SW480 (cell line): ENCODE measurements at places on chromosomes 1 and 21.

GRCh38 chr1:69827732-69828131, 260.0 kb downstream of the LRRC7 start:
- DNase-seq = no peak

DNA sequence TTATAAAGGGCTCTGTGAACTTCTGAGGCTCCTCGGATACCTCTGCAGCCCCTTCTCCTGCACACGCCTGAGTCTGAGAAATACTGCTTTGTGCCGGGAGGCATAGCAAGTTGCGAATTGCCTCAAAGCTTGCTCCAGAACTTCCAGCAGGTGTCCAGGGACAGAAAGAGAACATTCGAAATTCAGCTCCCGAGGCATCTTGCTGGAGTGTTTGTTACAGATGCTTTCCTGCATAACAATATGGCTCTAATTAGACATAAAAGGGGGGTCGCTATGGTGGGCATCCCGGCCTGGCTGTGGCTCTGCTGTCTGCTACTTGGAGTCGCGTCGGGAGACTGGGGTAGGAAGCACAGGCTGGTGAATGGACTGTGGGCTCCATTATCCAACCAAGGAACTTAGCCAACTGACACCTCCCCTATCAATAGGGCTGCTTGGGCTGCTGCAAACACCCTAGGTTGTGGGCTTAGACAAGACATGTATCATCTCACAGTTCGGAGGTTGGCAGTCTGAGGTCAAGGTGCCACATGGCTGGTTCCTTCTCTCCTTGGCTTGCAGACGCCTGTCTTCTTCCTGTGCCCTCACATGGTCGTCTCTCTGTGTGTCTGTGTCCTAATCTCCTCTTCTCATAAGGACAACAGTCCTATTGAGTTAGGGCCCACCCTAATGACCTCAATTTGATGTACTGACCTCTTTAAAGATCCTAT, 607.0 kb downstream of the NPHP4 start:
- DNase-seq = no peak

GRCh38 chr1:204390751-204391466, 20.7 kb downstream of the PPP1R15B start:
- no peak for DNase-seq

DNA sequence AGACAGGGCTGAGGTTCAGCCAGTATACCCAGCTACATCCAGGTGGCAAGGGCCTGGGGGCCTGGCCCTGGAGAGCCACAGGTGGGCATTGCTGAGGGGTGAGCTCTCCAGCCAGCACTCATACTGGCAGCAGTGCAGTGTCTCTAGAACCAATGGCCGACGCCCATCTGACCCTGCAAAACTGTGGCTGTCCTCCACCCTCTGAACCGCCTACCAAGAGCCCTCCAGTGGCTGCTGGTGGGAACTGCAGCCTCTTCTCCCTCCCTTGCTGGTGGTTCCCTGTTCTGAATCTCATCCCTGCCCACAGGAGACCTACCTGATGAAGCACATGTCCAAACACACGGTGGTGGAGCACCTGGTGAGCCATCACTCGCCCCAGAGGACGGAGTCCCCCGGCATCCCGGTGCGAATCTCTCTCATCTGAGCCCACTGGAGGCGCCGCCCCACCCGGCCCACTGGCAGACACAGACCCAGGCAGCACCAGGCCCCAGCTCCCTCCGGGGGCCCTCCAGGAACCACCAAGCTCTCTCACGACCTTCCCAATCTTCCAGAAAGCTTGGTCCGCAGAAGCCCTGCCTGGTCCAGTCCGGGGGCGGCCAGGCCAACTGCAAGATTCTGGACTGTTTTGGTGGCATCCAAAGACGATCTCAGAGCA, 22.1 kb downstream of the A3GALT2 start:
- DNase-seq = peak; percentile 58

GRCh38 chr1:206900149-206900548, 2.9 kb downstream of the IL24 start:
- DNase-seq = no peak

DNA sequence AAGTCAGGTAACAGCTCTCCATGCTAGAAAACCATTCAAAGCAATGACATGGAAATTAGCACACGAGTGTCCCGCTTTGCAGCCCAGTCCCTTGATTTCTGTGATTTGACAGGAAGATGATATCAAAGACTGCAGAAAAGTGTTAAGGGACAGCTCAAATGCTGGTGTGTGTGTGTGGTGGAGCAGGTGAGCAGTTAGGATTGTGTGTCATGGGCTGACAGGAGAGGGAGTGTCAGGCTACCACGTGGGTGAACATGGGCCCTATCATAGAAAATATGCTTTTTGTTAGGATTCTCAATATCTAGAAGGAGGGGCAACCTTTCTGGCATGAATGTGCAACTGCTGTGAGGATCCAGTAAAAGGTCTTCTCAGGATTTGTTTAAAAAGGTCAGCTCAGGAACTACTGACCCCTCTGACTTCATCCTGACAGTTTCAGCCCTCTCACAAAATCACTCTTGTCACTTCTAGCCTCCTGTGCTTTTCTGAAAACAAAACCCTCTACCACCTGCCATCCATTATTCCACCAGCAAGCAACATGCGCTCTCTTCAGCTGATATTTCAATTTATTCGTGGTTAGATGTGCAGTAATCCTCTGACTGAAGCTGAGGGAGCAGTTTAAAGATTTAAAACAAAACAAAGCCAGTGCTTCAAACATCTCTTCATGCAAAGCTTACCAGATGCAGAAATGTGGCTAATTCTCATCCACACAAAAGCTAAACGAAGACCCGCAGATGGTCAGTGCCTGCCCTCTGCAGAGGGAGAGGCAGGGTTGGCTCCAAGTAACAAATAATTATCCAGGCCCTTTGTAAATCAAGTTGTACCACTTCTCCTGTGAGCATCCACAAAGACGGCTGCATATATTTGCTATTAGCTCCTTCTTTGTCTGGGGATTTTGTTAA, 397.9 kb downstream of the PTBP2 start:
- no peak for DNase-seq

GRCh38 chr1:90952906-90953305, 68.9 kb downstream of the ZNF644 start:
- no peak for DNase-seq

GRCh38 chr1:58422436-58422835, 124.1 kb downstream of the OMA1 start:
- peak; percentile 15 for DNase-seq

DNA sequence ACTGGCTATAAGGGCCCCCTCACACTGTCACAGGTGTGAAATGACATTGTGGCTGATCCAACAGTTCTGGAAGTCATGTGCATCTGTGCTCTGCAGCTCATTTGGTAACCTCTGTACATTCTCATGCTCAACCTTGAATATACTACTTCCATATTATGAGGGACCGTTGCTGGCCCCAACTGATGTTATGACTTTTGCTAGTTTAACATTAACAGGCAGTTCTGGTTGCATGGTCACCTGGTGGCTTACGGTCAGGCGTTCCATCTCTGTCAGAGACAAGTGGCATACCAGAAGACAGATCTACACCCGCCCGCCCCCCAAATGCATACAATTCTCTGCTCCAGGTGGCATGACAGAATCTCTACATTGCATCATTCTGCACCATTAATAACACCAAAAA, 6.0 kb upstream of the DIP2A start:
- DNase-seq = no peak

DNA sequence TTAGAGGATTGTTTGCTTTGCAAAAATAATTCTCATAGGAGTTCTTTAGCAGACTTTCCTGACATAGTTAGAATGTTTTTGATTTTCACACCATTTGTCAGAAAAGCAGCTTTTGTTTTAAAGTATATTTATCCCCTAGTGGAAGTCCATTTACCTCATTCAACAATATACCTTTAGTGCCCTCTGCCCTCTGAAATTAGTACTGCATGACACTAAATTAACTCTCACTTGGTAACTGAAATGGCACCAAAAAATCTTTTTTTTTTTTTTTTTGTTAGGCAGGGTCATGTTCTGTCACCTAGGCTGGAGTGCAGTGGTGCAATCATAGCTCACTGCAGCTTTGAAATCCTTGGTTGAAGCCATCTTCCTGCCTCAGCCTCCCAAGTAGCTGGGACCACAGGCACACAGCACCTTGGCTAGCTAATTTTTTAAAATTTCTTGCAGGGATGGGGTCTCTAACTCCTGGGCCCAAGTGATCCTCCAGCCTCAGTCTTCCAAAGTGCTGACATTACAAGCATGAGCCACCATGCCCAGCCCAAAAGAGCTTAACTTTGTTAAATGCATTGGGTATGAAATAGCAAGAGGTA, 13.6 kb downstream of the LRRC42 start:
- no peak for DNase-seq

GRCh38 chr1:29546496-29546895, 310.2 kb downstream of the PTPRU start:
- DNase-seq = no peak

DNA sequence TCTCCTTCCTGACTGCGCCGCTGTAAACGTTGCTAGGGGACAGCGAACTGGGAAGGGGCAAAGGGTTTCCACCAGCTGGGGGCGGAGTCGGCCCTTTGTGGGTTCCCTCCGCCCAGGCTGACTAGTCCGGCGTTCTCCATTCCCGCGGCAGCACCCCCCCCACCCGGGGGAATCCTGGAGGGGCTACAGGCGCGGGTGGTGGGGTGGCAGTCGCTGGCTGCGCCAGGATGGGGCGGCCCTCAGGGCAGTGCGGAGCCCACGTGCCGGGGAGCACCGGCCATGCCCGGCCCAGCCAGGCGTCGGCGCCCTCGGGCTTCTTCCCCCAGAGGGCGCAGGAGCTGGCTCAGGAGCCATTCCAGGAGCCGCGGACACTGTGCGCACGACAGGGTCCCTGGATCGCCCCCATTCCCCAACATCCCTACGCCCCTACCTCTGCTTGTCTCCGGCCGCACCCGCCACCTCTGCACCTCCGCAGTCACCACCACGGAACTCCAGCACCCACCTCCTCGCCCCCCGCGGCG, 476 bp downstream of the BATF3 start:
- peak; percentile 63 for DNase-seq

- no peak for DNase-seq
Measured at GRCh38 chr1:167911413-167911812, 2.5 kb downstream of the ADCY10 start.

DNA sequence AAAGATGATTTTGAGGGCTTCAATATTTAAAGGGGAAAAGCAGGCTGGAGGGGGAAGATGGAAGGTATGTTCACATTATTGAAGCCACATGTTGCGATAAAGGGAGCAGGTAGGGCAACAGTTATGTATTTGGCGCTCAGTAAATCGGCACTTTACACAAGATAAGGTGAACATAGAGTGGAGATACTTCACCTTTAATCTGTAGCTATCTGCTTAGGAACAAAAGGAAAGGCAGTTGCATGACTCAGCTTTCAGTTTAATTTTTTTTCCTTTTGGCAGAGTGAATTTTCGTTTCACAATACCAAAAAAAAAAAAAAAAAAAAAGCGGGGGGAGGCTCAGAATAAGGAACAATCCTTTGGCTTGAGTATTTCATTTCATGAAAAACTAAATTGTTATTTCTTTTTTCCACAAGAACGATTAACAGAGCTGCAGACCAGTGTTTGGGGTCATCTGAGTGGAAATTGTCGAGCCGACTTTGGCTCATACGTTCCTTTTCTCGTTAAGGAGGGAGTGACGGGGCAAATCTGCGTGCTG, 1.1 kb upstream of the COQ8A start:
- peak; percentile 32 for DNase-seq

DNA sequence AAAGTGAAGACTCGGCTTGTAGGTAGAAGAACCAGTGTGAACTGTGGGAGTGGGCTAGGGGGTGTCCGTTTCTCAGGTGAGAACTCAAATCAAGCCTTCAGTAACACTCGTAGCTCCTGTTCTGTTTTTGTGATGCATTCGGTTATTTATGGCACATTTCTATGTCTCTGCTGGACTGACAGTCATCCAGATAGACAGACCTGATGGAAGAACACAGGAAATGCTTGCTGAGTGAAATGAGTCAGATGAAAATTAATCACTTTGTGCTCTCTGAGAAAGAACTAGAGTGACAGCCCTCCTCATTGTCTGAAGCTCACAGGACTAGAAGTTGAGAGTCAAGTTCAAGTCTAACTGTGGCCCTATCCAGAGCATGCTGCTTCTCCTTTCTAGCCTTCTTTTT, 360.1 kb upstream of the PLXNA2 start:
- no peak for DNase-seq

GRCh38 chr1:226248091-226248490, 24.6 kb downstream of the MIXL1 start:
- DNase-seq = no peak

GRCh38 chr21:40687625-40688024, 159.3 kb downstream of the DSCAM start:
- DNase-seq = no peak

DNA sequence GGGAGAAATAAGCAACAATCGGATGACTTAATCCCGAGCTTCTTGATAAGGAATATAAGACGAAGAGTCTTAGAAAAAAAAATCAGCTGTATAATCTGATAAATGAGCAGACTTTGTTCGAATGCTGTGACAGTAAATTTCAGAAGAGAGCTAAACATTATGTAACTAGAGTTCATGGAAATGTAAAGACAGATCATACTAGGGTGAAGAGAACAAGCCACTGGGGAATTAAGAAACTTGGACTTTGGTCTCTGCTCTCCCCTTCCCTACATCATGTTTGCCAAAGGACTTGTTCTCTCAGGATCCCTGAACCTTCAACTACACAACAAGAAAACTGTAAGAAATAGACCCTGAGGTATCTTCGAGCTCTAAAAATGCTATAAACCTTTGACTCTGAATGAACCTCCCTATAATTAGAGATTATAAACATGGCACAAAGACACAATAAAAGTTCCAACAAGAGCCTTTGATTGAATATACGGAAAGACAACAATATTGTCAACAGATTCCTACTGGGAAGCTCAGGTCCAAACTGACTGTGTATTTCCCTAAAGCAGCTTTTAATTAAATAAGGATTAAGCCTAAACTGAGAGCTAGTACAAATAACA, 27.5 kb downstream of the FRRS1 start:
- DNase-seq = no peak

GRCh38 chr1:223244366-223245103, 101.5 kb upstream of the TLR5 start:
- DNase-seq = no peak

GRCh38 chr21:34687745-34688144, 19.0 kb downstream of the CLIC6 start:
- DNase-seq = no peak

DNA sequence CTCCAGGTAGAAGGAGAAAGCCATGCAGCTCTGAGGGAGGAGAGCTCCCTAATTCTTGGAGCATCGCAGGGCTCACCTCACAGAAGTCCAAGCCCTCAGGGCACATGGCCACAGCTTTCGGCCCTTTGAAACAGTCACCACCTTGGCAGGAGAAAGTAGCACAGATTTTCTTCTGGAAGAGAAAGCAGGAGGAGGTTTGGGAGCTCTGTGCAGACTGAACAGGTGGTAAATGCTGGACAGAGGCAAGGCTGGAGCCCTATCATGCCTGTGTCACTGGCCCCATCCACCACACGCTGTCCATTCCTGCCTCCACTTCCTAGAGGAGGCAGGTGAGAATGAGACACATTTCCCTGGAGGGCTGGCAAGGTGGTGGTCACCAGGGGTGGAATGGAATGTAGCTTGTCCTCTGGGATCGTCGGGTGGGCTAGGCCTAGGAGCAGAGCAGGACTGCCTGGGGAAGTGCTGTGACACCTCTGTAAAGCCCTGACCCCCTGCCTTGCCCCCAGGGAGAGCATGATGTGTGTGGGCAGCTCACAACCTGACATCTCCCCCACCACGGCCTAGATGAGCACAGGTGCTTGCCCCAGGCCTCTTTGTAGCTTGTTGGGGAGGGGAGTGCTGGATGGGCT, 2.8 kb upstream of the INPP5B start:
- DNase-seq = no peak

GRCh38 chr1:35490250-35490649, 67.0 kb downstream of the KIAA0319L start:
- DNase-seq = no peak
